H54 (cell line): ENCODE measurements at places on chromosomes 6 and 20.

GRCh38 chr20:50141018-50141675, 12.4 kb downstream of the PEDS1 start:
- no peak for DNase-seq

GRCh38 chr6:133820208-133820607, 68.7 kb upstream of the TCF21 start:
- no peak for DNase-seq

DNA sequence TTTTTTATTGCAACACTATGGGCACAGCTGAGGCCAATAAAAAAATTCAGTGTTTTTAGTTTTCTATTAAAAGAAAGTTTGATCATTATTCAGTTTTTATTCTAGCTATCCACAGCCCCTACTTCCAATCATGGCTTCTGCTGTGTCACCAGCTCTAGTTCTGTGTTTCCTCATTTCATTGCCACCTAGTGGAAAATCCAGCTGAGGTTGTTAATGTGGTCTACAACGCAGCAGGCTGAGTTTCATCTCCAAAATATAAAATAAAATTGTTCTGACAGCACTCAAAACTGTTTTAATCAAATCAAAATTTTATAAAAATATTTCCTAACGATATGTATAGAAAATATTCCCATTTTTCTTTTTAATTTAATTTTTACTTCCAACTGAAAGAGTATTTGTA, 13.6 kb downstream of the COL9A1 start:
- DNase-seq, result no peak

DNA sequence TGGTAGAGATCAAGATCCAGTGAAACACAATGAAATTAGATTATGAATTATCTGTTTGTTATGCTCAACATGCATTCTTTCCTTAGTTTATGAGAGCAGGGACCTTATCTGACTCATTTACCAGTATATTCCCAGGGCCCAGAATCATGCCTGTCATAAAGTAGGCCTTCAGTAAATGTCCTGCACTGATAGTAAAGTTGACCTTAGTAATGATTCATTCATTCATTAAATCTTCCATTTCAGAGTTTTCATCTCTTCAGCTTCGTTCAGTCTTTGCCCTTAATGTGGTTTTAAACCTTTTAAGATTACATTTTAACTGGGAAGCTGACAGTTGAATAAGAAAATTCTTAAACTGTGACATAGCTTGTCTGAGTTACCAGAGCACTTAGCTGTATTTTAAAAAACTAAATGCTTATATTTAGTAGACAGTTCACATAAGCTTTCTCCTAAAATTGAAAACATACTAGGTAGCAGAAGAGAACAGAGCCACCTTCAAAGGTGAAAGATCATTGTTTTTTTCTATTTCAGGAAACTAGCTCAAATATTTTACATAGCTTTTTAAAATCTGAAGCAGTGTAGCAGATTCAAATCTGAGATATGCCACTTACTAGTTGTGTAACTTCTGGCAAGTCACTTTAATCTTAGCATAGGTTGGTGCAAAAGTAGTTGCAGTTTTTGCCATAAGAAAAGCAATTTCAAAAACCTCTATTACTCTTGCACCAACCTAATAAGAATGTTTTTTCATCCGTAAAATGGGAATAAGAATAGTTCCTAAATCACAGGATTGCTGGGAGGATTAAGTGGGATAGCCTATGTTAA, 41.4 kb downstream of the MCM8 start:
- DNase-seq, result no peak

DNA sequence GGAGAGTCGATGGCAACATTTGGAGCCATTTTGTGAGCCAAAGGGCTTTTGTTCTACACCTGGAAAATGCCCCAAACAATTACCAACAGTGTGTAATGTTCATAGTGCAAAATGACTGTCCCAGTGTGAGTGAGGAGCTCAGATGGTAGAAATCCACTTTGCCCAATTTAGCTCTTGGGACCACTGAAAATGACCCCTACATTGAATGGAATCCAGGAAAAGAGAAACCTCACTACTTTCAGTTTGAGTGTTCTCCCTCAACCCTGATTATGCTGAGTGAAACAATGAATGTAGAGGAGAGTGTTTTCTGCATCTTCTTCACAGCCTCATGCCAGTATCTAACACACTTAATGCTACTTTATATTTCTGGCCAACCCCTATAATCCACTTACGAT, 84.9 kb upstream of the NRN1 start:
- no peak for DNase-seq

GRCh38 chr6:158222066-158222465, 53.9 kb downstream of the GTF2H5 start:
- no peak for DNase-seq
